ENCODE measurements at places on chromosomes 2 and 18. TPM values are rescaled to one million over a fixed set of nuclear protein-coding genes. Genes with fewer than 3 reads are reported as not detected.

LYPD6B gene
- total RNA-seq = not detected

CFAP53 gene
- total RNA-seq = not detected

REG1B gene
- not detected for total RNA-seq

WDFY1 gene
- 13.4 TPM for total RNA-seq

IL36A gene
- total RNA-seq = not detected

PTPRN gene
- total RNA-seq = not detected

HAT1 gene
- 34.8 TPM for total RNA-seq
